ENCODE measurements at places on chromosomes 1 and 21.

DNA sequence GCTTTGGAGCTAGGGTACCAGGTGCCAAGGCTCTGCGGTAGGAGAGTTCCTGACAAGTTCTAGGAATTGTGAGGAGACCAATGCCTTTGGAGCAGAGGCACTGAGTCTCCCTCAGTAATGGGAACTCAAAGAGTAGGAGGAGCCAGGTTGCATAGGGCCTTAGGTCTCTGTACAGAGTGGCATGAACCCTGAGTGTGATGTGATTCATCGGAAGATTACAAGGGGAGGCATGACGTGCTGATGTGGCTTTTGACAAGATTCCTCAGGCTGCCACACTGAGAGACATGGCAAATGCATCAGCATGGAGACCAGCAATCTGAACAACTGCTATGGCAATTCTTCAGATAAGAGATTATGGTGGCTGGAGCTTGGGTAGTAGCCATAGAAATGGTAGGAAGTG is 94.6 kb upstream of the SLC44A3 start:
- no peak for DNase-seq

GRCh38 chr1:181397845-181398244 is 85.5 kb upstream of the CACNA1E start:
- no peak for DNase-seq

- no peak for DNase-seq
Observed at GRCh38 chr1:18012686-18013085, 94.9 kb upstream of the IGSF21 start.

GRCh38 chr1:101953623-101954022 is 43.1 kb downstream of the OLFM3 start:
- no peak for DNase-seq

- no peak for DNase-seq
Observed at GRCh38 chr1:6991266-6991665, 206.0 kb downstream of the CAMTA1 start.

GRCh38 chr1:203534526-203534925 is 40.6 kb downstream of the OPTC start:
- DNase-seq, result no peak

- peak; percentile 43 for DNase-seq
Observed at GRCh38 chr1:31934706-31935629, 3.2 kb downstream of the PTP4A2 start.

GRCh38 chr1:154869351-154870114 is 548 bp downstream of the KCNN3 start:
- no peak for DNase-seq

DNA sequence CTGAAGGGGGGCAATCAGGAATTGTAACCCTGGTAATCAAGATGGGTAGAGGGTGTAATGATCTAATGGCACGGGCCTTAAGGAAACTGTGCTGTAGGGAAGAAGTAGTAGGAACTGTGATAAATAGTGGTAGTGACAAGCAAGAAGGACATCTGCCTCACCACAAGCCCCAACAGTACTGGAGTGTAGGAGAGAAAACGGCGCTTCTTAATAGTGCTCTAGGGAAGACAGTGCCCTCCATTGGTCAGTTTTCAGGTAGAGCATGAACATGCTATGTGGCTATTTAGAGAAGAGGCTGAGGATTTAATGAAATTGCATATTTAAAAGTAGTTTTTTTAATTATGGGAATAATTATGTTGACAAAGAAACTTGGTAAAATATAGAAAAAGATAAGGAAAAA is 32.2 kb downstream of the SLC30A7 start:
- DNase-seq, result no peak

- DNase-seq, result no peak
Observed at GRCh38 chr1:18580691-18581419, 49.8 kb upstream of the PAX7 start.

- DNase-seq, result no peak
Observed at GRCh38 chr1:219476716-219477115, 136.2 kb downstream of the ZC3H11B start.

DNA sequence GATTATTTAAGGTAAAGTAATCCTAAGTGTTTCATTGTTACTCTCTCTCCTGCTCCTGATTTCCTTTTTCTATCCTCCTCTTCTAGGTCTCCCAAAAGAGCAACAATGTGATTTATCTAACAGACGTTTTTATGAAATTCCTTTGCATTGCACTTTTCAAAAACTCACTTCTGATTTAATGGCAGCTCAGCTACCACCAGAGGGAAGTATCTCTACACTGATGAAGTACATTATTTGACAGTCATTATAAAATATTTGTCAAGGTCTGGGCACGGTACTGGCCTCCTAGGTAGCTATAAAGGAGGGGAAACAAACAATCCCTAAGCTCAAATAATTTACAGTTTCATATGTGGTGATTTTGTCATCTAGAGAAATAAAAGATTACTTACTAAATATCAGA is 15.6 kb downstream of the TMPRSS15 start:
- no peak for DNase-seq

DNA sequence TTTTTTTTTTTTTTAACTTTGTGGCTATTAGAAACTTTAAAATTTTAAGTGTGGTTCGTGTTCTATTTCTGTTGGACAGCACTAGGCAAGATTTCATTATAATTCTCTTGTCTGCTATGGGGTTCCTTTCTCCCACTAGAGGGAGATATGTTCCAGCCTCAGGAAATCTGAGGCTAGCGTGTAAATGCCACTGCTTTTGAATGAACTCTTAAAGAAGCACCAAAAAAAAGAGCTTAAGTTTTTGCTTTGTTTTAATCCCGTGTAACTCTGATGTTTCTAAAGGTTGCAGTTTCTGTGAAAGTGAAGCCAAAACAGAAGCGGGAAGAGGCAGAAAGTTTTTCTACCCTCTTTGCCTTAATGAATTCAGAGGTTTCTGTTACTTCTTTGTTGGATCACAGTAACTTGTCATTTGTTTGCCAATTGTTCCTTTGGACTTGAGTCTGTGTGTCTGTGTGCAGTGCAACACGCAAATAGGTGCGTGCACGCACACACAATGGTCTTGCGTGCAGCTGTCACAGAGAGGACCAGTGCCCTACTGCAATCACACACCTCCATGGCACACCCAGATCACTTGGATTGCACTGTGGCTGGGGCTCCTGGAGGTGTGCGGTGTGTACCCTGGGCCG is 32.3 kb downstream of the HHAT start:
- peak; percentile 40 for DNase-seq

DNA sequence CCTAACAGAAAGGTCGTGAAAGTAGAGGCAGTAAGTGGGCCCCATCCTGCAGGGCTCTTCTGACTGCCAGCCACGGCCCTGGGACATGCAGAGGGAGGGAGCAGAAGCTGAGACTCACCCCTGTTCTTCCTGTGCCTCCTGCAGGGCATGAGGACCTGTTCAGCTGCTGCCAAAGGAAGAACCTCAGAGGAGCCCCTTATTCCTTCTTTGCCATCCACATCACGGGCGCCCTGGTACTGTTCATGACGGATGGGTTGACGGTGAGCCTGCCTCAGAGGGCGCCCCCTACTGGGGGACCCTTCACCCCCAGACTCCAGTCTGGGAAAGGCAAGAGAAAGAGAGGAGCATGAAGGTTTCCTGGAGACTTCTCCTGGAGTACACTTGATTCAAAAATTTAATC is 47.1 kb downstream of the ELK4 start:
- DNase-seq, result no peak

DNA sequence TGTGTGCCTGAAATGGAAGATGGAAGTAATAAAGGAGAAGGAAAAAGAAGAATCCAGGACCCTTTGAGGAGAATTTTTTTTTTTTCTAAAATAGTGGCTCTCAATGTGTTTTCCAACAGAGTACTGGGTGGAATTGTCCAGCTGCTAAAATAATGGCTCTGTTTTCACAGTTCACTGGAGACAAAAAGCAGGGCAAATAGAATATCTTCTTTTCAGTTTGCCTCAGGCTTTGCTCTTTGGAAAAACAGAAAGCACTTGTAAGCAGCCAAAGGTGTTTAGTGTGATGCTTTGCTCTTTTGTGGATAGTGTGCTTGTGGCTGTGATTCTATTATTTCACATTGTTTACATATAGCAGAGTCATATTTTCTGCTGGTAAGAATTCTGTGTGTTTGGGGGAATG is 77.4 kb upstream of the MROH9 start:
- no peak for DNase-seq

DNA sequence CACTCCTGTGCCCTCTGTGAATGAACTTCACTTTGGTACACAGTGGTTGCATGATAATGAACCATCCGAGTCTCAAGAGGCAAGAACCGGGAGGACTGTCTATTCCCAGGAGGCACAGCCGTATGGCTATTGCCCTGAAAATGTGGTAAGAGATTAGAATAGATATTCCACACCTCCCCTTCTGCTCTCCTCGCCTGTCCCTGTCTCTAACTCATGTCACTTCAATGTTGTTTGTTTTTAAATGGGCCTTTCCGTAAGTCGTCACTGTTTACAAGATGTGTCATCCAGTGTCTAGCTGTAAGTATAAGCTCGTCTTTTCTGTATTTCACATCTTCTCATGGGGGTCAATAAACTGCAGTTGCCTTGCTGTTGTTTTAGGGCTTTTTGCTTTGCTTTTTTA is 122.2 kb downstream of the PATJ start:
- no peak for DNase-seq

- DNase-seq, result no peak
Observed at GRCh38 chr21:33411949-33412430, 8.8 kb downstream of the IFNGR2 start.

- no peak for DNase-seq
Observed at GRCh38 chr1:166908942-166909341, 32.9 kb upstream of the TADA1 start.

DNA sequence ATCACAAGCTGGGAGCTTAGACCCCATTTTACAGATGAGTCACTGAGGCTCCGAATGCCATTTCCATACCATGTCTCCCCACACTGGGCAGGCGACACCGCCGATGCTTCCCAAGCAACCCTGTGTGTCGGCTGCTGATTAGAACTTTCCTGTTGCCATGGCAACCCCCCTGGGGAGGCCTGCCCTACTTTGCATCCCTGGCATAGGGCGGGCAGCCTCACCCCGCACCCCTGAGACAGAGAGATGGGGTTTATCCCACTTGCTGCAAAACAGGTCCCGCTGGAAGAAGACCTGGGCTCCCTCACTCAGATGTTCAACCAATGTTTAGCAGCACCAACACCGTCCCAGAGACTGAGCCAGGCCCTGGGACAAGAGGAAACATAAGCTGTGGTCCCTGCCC is 81.5 kb downstream of the CAMK2N1 start:
- peak; percentile 46 for DNase-seq

GRCh38 chr1:183302452-183303322 is 115.5 kb downstream of the NMNAT2 start:
- no peak for DNase-seq

DNA sequence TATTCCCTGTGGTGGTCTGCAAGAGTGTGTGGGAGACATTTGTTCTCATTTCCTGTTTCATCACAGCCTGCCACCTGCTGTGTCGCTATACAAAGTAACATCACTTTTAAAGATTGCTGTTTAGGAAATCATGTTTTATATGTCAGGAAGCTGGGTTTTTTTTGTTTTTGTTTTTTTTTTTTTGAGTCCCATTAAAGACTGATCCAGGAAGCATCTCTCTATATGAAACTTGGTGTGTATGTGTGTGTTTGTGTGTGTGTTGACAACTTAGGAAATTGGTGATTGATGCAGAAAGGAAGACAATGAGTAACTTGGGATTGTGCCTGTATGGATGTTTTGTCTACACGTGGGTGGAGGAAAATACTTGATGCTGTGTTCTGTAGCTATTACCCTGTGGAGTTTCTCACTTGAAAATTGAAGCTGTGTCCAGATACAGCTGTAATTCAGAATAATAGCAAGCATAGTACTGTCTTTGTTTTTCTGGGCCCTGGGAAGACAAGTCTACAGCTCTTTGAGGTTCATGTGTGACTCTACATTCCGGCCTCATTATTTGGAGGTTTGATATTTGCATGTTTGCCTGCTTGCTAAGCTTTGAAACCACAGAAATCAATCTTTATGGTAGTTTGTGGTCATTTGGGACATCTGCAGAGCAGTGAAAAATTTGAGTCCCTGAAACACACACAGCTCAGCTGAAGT is 47.9 kb downstream of the LAMC1 start:
- no peak for DNase-seq

GRCh38 chr1:97412737-97413136 is 508.1 kb downstream of the DPYD start:
- no peak for DNase-seq

DNA sequence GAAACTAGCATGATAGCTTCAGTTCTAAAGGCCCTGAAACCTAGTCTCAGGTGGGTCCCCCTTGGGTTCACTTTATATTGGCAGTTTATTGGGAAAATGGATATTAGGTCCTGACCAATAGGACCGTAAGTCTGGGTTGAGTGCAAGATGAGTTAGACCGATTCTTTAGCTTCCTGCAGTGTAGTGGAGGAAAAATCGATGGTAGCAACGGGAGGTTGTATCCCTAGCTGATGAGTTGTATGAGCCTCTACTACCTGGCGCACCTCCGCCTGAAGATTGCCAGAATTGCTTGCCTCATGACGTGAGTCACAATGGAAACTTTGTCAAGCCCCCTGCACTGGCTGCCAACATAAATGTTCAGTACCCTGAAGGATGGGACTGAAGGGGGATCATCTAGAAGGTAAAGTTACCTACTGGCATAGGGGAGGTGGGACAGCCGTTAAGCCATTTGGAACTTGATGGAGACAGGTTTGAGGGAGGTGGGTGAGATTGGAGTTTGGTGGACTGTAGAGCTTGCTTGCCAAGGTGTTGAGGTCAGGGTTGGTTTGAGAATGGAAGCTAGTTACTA is 3.9 kb downstream of the RCC1 start:
- no peak for DNase-seq

- no peak for DNase-seq
Observed at GRCh38 chr1:86998727-86999126, 84.3 kb downstream of the HS2ST1 start.
